Type B pancreatic cell (in vitro differentiated cells): ENCODE measurements at places on chromosomes 6 and 20. TPM values are rescaled to one million over a fixed set of nuclear protein-coding genes. Genes with fewer than 3 reads are reported as not detected.

CRISP3 gene
- total RNA-seq, result 57.4 and 120 TPM in 2 replicates

WFDC5 gene
- total RNA-seq, result 0.41 and 0.74 TPM in 2 replicates

NHLRC1 gene
- total RNA-seq, result 1.1 and 3.5 TPM in 2 replicates

SYNDIG1 gene
- total RNA-seq, result 4.1 and 4.3 TPM in 2 replicates

HDGFL1 gene
- total RNA-seq, result not detected in 2 replicates

HAO1 gene
- total RNA-seq, result not detected in 2 replicates

- DNase-seq, result no peak
These were observed 406.3 kb upstream of the RUNX2 start for GRCh38 chr6:44921798-44922197.

GRCh38 chr6:20236909-20237600 lies 24.8 kb upstream of the MBOAT1 start:
- DNase-seq, result no peak

DNA sequence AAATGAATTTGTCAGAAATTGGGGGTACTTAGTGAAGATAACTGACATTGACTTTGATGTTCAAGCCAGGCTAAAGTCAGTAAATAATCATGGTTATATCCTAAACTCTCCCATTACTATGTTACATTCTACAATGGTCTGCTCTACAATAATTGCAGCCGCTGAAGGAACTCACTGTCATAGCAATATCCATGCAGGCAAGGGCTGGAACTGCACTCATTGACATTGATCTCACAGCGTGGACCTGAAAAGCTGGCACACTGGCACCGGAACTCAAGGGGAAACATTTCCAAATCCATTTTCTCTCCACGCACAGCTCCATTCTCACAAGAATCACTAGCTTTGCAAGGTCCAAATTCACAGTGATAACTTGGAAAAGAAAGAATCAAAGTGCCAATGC lies 702.7 kb downstream of the EYS start:
- no peak for DNase-seq

GRCh38 chr20:33689973-33690372 lies 3.8 kb upstream of the E2F1 start:
- DNase-seq, result no peak

DNA sequence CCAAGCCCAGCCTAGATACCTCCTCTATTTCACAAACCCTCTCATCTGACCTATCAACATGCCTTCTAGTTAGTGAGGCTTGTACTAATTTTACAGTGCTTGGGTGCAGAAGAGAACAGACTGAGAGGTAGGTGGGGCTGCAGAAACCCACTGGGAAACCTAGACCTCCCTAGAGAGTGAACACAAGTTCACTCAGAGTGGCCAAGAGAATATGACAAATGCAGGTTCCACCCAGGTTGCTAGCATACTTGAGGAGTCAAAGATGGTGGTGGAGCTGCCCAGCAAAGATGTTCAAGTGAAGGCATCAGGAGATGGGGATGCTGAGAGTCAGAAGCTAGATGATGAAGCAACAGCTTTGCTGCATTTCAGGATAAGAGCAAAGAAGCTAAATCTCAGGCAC lies 337.0 kb downstream of the PTPRT start:
- DNase-seq, result no peak

DNA sequence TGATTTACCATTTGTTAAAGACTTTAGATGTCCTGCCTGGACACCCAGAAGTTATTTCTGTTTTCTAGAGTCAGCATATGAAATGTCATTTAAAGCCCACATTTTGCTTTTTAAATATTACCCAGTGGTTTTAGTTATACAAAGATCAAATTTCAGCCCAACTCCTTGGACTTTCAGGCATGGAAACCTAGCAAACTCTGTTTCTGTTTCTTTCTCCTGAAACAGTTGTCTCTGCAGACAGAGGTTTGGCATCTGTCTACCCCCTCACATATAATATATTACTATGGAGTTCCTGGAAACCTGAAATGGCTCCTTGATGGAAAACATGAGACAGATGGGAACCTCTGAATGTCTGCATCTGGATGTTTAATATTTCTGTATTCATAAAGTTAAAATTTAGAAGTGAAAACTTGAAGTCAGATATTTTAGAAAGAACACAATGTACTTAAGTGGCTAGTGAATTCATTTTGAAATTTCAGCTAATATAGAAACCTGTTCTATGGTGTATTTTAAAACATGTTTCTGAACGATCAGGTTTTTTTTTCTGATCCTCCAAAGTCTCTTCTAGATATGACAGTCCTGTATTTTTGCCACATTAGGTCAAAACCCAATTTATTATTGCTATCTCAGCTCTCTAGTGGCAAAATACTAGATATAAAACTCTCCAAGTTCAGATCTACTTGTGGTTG lies 743.3 kb downstream of the CD109 start:
- no peak for DNase-seq

DNA sequence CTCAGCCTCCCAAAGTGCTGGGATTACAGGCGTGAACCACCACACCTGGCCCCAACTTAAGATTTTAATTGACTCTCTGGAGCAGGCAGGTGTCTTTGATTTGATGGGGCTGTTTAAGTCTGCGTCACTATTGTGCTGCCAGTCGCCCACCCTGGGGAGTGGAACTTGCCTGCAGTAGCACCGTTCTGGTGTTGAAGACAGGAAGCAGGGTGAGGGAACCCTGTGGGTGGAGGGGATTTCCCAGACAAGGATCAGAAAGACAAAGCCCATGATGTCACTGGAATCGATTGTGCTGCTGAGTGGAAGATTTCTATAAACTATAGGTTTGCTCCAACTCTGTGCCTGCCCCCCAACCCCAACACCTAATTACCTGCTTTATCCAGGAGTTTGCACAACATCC lies 11.0 kb downstream of the ALDH8A1 start:
- DNase-seq, result no peak

GRCh38 chr6:32637219-32637880 lies at the start of gene HLA-DQA1:
HLA-DQA1 (plus strand) TSS chr6:32637406; CDS start chr6:32637459, 53 bp downstream.
- DNase-seq, result no peak

DNA sequence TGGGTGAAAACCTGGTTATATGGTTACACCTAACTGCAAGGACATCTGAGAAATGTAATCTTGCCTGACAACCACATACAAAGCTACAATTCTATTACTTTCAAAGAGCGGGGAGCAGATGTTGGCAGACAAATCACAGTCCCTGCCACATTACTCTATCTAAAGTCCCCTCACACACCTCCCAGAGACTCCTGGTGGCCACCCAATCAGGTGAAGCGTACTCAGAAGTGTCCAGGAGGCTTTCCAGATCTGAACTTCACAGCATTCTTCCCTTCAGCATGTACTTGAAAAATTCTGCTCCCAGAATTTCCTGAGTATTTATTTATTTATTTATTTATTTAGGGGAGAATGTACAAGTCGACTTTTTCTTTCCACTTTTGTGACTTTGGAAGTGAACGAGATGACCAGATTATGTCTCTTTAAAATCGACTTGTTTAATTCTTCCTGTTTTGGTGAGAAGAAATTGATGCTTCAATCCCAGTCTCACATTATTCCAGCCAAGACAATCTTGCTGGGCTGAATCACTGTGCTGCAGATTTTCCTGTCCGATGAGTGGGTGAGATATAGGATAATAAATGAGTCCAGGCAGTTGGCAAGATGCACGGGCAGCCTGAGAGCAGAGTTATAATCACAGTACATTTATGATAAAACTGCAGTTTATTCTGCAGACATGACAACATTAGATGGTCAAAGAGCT lies 46.9 kb upstream of the POPDC3 start:
- no peak for DNase-seq

DNA sequence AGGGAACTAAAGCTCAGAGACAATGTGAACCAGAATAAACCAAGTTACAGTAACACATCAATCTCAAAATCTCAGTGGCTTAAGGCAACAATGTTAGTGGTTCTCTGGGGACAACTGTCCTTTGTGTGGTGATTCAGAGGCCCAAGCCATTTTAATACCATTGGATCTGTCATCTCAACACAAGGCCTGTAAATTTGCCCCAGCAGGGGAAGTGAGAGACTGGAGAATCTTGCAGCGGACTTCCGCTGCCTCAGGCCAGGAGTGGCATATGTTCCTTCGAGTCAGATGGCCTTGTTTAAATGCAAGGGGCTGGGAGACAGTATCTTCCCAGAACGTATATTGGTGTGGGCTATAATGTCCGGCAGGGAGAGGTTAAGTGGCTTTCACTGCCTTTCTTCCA lies 126.0 kb downstream of the CD83 start:
- no peak for DNase-seq
